ENCODE measurements at places on chromosomes 6 and 20.

DNA sequence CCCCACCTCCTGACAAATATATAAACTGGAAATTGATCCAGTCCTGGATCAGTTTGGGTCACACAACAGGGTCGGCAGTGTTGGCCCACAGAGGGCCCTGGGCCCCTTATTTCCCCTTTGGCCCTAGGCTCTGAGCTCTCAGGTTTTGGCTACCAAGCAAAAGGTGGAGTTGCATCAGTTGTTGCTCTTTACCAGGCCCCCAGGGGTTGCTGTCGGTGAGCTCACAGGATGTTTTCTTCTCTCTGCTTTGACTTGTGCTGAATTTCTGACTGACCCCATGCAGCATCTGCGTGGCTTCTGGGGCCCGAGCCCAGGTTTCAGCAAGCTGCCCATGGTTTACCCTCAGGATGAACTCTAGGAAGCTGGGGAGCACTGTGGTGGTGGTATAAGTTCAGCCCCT is 44.6 kb downstream of the PPARD start:
- no peak for DNase-seq

DNA sequence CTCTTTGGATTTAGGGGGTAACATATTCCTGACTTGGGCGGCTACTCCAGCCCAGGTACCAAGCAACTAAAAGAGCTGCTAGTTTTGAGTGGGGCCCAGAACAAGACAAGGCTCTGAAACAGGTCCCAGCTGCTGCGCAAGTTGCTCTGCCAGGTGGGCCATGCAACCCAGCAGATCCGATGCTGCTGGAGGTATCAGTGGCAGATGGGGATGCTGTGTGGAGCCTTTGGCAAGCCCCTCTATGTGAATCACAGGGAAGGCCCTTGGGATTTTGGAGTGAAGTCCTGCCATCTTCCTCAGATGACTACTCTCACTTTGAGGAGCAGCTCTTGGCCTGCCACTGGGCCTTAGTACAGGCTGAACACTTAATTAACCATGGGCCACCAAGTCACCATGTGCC is 43.7 kb upstream of the VSX1 start:
- no peak for DNase-seq

- DNase-seq = no peak
Measured at GRCh38 chr20:19653327-19653726, 104.7 kb upstream of the RIN2 start.

- DNase-seq = no peak
Measured at GRCh38 chr20:62832212-62832922, 15.5 kb downstream of the COL9A3 start.

DNA sequence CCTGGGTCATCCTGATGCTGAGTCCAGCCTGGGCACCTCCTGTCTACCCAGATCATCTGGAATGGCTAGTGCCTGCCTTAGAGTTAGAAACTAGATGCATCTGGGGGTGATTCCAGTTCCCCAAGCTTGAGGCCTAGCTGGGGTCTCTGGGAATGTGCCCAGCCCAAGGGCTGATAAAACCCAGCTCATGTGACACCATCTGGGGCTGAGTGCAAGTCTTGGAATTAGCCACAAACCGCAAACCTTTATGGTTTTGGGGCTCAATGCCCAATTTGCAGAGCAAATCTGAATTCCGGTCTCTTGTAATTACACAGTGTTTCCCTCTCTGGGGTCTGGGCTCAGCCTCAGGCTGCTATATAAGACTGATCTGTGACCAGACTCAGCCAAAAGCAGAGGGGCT is at the start of gene BPIFB4:
BPIFB4 (plus strand) TSS at position 385 of the 400 bp plus-strand sequence. CDS start 1,884 bp downstream, outside the sequence.
- no peak for DNase-seq

All from cortex of kidney (tissue), 1 donor.